HFFc6 (cell line): ENCODE measurements at places on chromosomes 13 and 19. TPM values are rescaled to one million over a fixed set of nuclear protein-coding genes. Genes with fewer than 3 reads are reported as not detected.
A peak's percentile ranks its signal among the peaks of the same experiment; 100 is the strongest.

Gene PNKP
- total RNA-seq, result 39.5 and 47.5 TPM in 2 replicates

Gene KCNN4
- 0.91 to 3.1 TPM (median 1.6 TPM) in 3 replicates for total RNA-seq

Gene PRKCG
- 0.20 TPM in 1 of 3 replicates, not detected in the others for total RNA-seq

Gene PSG1
- total RNA-seq, result 3.8 to 9.0 TPM (median 7.7 TPM) in 3 replicates

Gene LCP1
- 0.05 TPM in 1 of 3 replicates, not detected in the others for total RNA-seq

Gene C19orf81
- 0.75 to 1.2 TPM (median 0.94 TPM) in 3 replicates for total RNA-seq

Gene DPF1
- 3.4 and 6.6 TPM in 2 replicates for total RNA-seq

Gene TMEM238
- 0.64 to 3.2 TPM (median 2.4 TPM) in 3 replicates for total RNA-seq

- no peak for DNase-seq
Observed at GRCh38 chr13:59094181-59094580, 1069.5 kb downstream of the DIAPH3 start.

DNA sequence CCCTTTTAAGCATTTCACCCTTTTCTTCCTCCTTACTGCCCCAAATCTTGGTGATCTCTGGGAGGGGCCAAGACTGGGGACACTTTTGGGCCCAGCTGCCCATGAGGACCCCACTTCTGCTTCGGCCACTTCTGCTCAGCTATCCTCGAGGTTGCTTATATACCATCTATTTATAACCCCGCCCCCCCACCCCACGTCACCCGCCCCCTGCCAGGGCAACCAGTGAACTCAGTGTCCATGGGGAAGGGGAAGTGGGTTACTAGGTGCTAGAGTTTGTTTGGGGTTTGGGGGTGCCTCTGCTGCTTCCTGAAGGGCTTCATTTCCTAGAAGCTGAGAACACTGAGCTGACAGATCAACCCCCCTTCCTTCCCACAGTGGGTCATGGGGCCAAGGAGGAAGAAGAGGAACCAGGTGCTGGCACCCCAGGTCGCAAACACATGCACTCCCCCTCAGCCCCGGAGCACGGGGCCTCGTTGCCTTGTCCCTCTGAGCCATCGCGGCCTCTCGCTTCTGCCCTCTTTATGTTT is 6.1 kb upstream of the ADGRE5 start:
- DNase-seq, result no peak

- DNase-seq, result no peak
Observed at GRCh38 chr19:46347985-46348384, 1.1 kb downstream of the PPP5C start.

- DNase-seq, result peak; percentile 88
Observed at GRCh38 chr13:64928696-64929499, 2301.2 kb downstream of the PCDH9 start.

DNA sequence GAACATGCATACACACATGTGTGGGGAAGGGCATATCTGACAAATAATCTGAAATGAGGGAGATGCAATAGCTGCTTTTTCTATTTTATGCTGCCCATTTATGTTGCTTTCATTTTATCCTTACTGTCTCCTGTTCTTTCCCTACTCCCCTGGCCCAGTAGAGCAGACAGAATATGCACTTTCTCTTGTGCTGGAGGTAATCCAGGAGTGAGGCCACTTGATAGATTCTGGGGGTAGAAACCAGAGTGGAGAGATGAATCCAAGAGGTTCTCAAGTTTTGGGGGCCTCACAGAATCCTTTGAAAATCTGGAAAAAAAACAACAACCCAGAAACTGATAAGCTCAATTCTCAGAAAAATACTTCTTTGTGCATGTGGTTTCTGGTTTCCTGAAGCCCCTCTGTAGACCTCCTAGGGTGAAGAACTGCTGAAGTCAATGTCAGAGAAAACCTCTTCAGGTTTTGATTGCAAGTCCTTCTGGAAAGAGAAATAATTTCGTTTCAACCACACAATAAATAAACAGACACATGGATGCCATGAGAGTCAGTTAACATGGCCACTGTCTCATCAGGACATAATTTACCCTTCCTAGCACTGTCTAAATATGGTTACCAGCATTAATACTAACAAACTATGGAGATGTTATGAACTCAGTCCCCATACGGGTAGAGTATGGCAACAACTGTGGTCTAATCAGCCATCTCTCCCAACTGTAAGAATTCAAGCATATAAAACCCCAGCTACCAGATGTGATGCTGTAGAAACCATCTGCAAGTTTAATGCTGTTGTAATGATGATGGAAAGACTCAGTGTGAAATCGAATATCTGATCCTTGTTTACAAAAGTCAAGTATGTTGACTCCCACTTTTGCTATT is 355.6 kb downstream of the SLC7A1 start:
- DNase-seq, result no peak

DNA sequence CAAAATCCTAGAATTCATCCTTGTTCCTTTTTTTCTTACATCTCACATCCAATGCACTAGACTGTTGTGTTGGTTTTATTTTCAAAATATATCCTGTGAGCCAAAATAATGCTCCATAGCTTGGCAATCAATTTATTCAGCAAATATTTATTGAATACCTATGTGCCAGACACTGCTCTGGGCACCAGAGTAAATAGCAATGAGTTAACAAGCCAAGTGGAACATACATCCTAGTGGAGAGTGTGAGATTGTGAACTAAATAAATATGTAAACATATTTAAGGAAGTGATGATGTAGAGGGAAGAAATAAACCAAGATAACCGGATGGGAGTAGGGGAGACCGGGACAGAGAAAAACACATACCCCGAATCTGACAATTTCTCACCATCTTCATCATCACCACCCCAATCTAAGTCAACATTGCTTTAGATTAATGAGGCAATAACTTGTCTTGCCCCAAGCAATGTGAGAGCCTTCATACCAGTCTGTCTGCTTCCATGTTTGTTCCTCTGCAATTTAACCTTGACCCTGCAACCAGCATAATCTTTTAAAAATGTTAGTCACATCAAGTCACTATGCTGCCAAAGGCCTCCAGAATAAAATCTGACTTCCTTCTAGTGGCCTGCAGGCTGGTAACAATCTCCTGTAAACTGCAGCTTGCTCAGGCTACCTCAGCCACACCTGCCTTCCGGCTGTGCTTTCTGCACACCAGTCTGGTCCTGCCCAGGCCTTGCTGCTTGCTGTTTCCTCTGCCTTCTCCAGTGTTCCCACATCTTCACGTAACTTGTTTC is 199.2 kb downstream of the DLEU7 start:
- no peak for DNase-seq

GRCh38 chr13:19657872-19658591 is 24.6 kb downstream of the MPHOSPH8 start:
- DNase-seq, result no peak

- DNase-seq, result no peak
Observed at GRCh38 chr13:49421391-49421790, 22.5 kb downstream of the CAB39L start.

DNA sequence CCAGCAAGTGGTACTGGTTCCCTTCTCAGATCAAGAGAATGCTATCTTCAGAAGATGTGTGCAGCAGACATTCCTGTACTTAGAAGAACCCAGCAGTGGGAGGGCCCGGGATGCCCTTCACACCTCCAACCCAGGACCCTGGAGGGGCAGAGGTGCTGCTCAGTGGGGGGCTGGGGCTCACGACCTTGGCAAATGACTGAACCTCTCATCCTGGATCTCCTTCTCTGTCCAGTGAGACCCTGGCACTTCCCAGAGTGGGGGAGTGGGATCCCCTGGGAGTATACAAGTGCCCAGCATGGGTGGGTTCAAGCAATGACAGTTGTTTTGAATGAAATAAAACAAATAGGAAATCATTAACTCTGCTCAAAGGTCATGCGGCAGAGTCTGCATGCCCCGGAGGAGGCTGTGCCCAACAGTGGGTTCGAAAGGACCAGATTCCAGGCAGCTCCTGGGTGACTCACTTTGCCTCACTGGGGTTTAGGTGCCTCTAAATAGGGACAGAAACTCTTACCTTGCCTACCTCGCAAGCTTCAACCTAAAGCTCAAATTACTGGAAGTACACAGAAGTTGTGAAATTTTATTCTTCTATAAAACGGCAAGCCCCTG is 26.9 kb downstream of the GGACT start:
- no peak for DNase-seq

DNA sequence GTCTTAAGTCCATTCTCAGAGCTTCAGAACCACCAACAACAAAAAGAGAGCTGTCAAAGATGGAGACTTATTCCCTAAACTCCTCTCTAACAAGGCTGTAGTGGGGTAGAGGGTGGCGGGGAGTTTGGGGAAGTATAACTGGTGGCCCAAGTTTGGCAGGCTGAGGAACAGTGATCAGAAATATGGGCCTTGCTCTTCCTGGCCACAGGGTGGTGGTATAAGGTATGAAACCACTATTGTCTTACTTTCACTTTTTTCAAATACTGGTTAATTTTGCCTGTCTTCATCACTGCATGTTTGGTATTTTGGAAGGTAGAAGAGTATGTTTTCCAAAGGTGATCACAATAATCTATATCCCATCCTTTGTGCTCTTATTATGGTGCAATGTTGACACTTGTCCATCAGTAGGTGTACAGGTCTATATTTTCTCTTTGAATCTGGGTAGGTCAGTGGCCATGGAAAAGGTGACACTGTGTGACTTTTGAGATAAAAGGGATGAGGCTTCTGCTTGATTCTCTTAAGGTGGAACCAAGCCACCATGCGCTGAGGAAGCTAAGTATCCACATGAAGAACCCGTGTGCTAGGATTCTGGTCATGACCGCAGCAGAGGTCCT is 23.2 kb upstream of the GPC5 start:
- no peak for DNase-seq

- DNase-seq, result peak; percentile 86
Observed at GRCh38 chr19:17680230-17680722, 7.9 kb downstream of the UNC13A start.

DNA sequence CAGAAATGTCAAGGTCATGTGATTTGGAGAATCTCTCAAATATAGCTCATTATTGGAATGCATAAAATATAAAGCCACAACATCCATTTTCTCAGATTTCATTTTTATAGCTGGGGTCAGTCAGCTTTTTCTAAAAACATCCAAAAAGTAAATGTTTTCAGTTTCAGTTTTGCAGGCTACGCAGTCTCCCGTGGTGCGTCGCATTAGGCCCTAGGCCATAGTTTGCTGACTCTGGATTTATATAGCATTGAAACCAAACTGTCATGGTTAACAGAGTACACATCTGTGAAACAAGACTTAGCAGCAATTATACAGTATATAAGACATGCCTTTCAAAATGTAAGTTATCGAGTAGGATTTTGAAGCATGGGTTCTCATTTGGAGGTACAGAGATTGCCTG is 140.0 kb downstream of the IRS2 start:
- no peak for DNase-seq

- DNase-seq, result no peak
Observed at GRCh38 chr13:41674246-41674645, 216.9 kb downstream of the RGCC start.

GRCh38 chr13:28485551-28485950 is 9.4 kb downstream of the FLT1 start:
- DNase-seq, result no peak

DNA sequence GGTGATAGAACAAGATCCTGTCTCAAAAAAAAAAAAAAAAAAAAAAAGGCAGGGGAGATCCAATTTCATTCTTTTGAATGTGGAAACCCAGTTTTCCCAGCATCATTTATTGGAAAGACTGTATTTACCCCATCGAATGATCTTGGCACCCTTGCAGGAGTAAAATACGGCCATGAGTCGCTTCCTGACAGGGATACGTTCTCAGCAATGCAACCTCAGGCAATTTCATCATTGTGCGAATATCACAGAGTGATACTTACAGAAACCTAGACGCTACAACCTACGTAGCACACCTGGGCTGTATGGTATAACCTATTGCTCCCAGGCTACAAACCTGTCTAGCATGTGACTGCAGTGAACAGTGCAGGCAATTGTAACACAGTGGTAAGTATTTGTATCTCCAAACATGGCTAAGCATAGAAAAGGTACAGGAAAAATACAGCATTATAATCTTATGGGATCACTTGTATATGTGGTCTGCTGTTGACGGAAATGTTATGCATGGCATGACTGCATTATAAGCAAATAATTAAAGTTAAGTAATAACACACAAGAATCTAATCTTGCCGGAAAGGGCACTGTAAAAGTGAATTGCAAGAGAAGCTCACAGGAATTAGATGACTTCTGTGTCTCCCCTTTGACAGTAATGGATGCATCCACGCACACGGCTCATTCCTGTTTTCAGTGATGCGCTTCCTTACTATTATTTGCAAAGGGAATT is 24.1 kb downstream of the RFX2 start:
- DNase-seq, result peak; percentile 61

- no peak for DNase-seq
Observed at GRCh38 chr13:34153428-34154180, 335.7 kb downstream of the RFC3 start.

DNA sequence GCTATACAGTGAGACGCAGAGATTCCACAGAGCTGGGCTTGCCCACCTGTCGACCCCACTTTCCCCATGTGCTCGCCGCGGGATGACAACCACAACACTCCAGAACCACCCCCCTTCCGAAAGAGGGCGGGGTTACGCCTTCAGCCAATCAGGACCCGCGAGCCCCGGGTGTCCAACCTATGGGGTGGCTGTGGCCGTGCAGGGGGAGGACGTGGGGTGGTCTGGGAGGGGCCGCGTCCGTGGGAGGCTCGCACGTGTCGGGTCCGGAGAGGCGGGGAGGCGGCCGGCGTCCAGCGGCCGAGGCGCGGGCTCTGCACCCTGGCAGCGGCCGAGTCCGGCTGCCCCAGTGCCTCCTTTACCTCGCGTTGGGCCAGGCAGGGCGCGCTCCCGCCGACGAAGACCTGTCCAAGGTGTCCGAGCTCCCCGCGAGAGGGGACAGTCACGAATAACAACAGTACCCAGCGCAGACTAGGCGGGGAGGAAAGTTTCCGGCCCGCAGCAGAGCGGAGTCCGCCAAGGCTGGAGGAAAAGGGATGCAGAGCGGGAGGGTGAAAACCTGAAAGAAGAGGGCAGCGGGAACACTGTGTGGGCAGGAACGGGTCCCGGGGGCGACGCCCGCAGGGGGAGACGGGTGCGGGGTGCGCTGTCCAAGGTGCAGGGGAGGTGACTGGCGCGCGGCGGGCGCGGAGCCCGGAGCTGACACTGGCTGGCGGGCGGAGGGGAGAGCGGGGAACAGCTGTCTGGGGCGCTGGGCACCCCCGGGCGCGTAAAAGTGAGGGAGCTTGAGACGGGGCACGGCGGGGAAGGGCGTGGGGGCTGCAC is 911 bp downstream of the ENOX1 start:
- peak; percentile 40 for DNase-seq

GRCh38 chr13:47549219-47549752 is 451.8 kb downstream of the SUCLA2 start:
- no peak for DNase-seq

- DNase-seq, result no peak
Observed at GRCh38 chr13:64429691-64430090, 2800.4 kb downstream of the PCDH9 start.

GRCh38 chr13:84902243-84902642 is 897.0 kb downstream of the SLITRK6 start:
- no peak for DNase-seq
